ENCODE measurements at places on chromosomes 1 and 21.

- DNase-seq = no peak
Measured at GRCh38 chr1:57019236-57019839, 53.5 kb upstream of the C8B start.

GRCh38 chr1:81754424-81754823 is 46.3 kb upstream of the ADGRL2 start:
- no peak for DNase-seq

DNA sequence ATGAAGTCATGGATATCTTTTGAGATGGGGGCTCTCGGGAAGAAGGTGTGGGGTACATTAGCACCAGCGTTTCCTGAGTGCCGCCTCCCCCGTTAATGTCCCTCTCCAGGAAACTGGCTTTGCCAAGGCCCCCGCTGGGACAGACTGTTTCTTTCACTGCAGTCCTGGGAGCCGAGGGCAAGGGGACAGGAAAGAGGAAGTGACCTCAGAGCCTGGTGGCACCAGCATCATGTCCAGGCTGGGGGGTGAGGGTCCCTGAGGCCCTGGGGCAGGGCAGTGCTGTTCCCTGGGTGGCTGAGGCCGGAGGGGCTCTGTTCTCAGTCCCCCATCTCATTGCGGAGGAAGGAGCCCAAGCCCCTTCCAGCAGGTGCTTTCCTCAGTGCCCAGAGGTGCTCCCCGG is 5.8 kb downstream of the PFKL start:
- DNase-seq = no peak

DNA sequence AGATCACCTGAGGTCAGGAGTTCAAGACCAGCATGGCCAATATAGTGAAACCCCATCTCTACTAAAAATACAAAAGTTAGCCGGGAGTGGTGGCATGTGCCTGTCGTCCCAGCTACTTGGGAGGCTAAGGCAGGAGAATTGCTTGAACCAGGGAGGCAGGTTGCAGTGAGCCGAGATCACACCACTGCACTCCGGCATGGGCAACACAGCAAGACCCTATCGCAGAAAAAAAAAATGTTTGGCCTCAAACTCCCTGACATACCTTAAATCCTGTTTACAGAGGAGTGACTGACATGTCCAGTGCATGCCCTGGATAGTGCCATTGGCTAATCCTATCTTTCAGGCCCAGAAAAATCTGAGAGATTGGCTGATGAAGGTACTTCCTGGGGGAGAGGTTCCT is 11.8 kb downstream of the DCLRE1B start:
- no peak for DNase-seq

GRCh38 chr1:175875556-175875955 is 132.2 kb upstream of the TNR start:
- no peak for DNase-seq

GRCh38 chr1:92964998-92965397 is 3.7 kb upstream of the DIPK1A start:
- DNase-seq = no peak

- no peak for DNase-seq
Measured at GRCh38 chr1:220809704-220810103, 23.0 kb downstream of the MTARC1 start.

GRCh38 chr1:150235294-150235851 is 539 bp downstream of the ANP32E start:
- DNase-seq = peak; percentile 45

- no peak for DNase-seq
Measured at GRCh38 chr1:22437573-22437972, 14.1 kb upstream of the ZBTB40 start.

- no peak for DNase-seq
Measured at GRCh38 chr1:66739401-66740157, 12.7 kb upstream of the DYNLT5 start.

DNA sequence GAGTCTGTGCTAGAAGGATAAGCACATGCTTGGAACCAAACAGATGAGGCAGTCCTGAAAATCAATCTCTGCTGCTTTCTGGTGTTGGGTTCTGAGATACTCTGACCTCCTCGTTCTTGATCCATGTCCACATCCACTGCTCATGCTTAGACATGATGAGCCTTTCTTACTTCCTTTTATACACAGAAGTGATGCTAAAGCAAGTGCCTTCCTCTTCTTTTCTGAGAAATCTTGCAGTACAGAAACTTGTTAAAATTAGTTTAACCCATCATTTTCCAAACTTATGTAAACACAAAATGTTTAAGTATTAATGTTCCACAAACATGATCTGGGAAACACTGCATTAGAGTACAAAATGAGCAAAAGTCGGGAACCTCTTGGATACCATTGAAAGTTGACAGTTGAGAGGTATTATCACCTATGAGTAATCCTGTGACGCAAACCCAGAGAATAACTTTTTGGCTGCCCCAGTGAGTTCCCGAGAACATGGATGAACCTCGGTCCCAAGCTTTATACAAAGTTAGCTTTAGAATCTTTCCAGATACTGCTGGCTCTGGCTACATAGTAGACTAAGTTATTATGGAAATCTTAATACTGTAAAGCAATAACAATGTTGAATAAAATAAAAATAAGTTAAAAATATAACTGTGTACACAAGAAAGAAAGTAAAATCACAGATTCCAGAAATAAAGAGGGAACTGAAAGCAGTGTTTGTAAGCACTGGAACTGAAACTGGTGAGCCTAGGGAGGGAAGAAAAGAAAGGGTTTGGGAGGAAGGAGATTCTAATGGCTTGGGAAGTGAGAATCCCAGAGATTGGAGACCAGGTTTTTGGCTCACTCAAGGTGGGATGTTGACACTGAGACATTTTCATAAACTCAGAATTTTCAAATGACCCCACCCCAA is 429.3 kb upstream of the RUNX1 start:
- DNase-seq = no peak

DNA sequence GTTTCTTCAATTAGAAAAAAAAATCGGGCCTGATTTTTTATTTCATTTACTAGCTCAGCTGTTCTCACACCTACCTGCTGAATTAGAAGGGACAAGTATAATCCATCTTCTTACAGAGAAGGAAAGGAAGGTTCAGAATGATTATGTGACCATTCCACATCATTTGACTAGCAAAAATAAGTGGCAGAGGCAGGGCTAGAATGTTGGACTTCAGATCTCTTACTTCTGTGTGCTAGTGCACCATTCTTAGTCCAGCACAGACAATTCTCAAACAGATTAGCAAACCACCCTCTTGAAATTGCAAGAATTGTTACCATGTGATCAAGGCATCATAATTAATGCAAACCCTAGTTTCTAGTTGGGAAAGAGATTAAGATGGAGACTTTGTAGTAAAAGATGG is 32.7 kb downstream of the CTH start:
- no peak for DNase-seq

- DNase-seq = no peak
Measured at GRCh38 chr1:47568763-47569162, 130.9 kb downstream of the FOXD2 start.

- no peak for DNase-seq
Measured at GRCh38 chr1:154155251-154155650, 378 bp upstream of the NUP210L start.

DNA sequence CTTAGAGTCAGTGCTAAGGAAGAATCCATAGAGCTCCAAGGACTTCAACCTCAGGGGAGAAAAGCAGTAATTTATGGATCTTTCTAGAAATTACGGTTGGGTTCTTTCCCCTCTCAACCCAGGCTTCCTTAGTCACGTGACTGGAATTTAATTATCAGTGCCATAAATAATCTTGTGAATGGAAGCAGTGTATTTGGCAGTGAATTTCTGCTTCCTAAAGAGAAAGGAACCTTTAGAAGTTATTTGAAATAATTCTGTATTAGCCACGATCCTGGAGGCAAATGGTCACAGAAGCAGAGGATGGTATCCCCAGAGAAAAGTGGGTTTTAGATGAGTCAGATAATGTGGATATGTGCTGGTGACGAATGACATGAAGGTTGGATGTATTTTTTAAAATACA is 89.6 kb downstream of the NFIA start:
- DNase-seq = no peak

GRCh38 chr1:24594328-24594598 is 38.4 kb downstream of the NCMAP start:
- DNase-seq = no peak

- no peak for DNase-seq
Measured at GRCh38 chr1:2925291-2925690, 96.0 kb upstream of the ACTRT2 start.

GRCh38 chr1:20148571-20149500 is 9.7 kb downstream of the PLA2G2F start:
- no peak for DNase-seq
